ENCODE measurements at places on chromosomes 1 and 21.

GRCh38 chr1:155171836-155172731 is 1.0 kb downstream of the KRTCAP2 start:
- DNase-seq = no peak

- no peak for DNase-seq
These were observed 99.0 kb downstream of the NFIA start for GRCh38 chr1:61181067-61182038.

GRCh38 chr21:41222247-41223068 is 54.5 kb downstream of the BACE2 start:
- no peak for DNase-seq

DNA sequence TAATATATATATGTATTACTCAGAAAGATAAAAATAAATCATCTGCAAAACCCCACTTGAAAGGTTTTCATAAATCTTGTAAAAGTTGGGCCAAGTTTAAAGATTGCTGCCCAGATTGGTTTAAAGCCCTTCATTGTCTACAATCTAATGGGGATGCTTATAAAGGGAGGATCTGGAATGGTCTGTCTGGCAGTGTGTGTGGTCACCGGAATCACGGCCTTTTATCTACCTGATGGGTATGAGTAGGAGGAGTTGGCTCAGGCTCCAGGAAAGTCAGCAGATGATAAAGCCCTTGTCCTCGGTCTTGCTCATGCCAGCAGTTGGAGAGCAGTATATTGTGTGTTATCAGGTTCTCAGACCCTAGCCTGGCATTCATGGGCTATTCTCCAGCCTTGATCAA is 197.7 kb downstream of the ROR1 start:
- DNase-seq = no peak

DNA sequence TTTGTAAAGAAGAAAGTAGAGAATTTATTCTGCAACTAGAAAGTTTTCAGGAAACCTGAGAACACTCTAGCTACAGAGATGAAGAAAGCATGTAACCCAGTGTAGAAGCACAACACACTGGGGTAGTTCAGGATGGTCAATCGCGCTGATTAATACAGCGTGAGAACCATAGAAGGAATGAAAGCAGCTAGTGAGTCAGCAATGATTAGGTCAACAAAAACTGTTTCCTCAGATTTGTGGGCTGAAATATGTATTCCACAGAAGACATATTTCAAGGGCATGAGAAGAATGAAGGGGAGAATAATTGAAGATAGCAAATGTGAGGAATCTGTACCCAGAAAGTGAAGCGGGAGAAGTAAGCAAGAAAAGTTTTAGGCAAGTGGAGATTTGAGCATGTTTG is 97.8 kb upstream of the ADGRL2 start:
- DNase-seq = peak; percentile 69

GRCh38 chr21:36386031-36386642 is 945 bp downstream of the CHAF1B start:
- DNase-seq = peak; percentile 16

GRCh38 chr1:23029337-23029736 is 10.1 kb downstream of the KDM1A start:
- no peak for DNase-seq

DNA sequence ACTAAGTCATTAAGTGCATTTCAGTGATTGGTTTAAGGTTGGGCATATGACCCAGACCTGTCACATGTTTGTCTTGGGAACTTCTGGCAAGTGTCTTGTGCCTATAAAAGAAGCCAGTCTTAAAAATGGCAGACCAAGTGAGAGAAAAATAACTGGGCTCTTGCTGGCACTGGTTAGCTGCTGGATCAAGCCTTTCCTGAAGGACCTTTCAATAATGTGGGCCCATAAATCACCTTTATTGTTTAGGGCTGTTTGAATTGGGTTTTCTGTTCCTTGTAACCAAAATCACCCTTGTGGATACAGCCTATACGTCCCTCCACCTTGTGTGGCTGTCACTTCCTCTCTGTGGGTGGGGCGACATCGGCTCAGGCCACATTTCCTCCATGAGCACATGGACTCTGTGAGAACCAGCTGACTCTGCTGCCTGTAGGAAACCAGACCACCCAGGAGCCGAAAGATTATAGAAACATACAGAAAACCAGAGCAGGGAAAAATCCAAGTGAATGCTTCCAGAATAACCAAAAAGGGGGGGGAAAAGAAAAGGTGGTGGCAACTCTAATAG is 25.6 kb upstream of the WNT4 start:
- DNase-seq = no peak

DNA sequence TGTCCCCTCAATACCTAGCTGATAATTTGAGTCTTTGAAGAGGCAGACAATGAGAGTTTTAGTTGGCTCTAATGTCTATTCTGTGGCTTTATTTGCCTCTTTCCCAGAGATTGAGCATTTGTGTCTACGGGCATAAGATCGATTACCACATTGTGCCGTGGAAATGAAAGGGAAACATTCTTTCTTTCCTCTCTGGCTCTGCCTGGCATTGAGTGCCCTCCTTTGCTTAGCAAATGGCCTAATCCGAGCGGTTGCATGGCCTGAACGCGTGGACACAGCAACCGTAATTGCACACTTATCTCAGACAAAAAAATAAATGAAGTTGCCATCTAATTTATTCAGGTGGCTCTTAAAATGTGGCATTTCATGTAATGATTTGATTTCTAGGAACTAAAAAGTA is 247.9 kb downstream of the ADGRL2 start:
- DNase-seq = no peak

DNA sequence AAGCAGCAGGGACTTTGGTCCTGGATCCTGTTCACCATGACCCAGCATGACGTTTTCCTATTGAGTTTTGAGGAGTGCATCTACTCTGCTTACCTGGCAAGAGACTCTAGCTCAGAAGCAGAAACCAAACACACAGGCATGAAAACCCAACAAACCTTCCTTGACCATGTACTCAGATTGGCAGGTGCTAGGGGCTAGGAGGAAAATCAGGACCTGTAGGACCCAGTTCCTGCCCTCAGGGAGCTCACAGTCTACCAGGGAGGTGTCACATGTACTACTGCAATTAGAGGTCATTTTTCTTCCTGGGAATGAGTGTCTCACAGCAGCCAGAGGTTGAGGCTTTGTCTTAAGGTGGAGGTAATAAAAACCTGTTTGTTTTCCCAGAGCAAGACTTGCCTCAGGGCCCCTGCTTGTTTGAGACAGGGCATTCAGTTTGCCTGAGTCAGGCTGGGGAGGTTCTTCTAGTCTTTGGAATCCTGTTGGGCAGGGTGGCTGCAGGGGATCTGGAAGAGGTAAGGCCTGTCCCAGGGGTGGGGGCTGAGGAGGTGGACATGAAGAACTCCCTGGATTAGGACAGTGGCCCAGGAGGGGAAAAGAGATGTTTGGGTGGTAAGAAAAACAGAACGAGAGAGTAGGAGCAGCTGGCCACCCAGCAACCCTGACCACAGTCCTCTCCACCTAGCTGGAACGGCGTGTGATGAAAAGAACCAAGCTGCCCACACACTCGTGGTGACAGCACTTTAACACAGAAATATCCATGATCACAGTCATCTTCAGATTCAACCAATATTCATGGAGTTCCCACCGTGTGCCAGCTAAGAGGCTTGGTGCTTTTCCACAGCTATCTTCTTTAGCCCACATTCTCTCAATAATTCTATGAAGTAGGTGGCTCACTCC is 30.8 kb downstream of the IER5 start:
- DNase-seq = no peak

DNA sequence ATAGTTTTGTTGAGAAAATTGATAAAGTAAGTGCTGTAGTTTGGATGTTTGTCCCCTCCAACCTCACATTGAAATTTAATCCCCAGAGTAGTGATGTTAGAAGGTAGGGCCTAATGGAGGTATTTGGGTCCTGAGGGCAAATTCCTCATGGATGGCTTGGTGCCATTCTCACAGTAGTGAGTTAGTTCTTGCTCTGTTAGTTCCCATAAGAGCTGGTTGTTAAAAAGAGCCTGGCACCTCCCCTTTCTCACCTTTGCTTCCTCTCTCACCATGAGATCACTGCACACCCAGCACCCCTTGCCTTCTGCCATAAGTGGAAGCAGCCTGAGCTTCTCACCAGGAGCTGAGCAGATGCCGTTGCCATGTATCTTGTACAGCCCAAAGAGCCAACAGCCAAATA is 354.8 kb upstream of the NFIA start:
- no peak for DNase-seq

DNA sequence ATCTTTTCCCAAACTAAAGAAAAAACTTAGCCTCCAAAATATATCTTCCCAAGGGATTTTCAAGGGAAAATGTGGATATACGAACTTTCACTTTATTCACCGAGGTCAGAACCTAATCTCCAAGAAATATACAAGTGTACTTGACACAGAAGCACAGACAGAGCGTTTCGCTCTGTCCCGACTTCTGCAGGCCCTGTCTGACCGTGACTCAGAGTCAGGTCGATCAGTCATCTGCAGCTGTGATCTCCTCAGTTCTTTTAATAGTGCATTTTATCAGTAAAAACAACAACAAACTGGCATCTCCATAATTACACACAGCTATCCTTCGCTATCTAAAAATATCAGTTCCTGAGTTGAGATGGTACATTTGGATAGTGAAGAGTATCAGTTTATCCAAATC is 226.6 kb downstream of the TM2D1 start:
- no peak for DNase-seq

DNA sequence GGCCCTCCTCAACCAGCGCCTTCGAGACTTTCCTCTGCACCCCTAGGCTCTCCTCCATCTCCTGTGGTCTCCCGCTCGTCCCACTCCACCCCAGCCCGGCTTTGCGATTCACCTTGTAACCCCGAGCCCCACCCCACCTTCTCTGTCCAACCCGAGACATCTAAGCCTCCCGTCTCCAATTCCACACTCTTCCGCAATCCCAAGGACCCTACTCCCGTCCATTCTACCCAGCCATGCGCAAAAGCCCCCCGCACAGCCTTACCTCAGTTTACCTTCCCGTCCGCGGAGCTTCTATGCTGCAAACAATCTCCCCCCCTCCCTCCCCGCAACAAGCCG is 174 bp downstream of the SH3BP5L start:
- DNase-seq = no peak

DNA sequence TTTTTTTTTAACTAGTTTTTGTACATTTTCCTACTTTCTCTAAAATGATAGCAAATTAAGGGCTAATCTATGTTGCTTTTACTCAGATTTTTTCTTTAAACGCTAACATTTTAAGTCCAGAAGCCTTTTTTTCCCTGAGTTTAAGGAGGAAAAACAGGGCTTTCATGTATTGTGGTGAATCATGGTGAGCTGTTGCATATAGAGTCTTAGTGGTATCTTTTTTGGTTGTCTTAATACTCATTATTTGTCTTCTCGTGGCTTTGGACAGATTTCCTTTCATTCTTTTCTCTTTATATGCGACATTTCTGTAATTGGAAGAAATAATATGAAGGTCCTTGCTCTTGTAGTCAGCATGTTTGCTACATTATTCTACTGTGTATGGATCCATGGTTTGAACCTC is 1015.6 kb downstream of the PLA2G4A start:
- DNase-seq = no peak

DNA sequence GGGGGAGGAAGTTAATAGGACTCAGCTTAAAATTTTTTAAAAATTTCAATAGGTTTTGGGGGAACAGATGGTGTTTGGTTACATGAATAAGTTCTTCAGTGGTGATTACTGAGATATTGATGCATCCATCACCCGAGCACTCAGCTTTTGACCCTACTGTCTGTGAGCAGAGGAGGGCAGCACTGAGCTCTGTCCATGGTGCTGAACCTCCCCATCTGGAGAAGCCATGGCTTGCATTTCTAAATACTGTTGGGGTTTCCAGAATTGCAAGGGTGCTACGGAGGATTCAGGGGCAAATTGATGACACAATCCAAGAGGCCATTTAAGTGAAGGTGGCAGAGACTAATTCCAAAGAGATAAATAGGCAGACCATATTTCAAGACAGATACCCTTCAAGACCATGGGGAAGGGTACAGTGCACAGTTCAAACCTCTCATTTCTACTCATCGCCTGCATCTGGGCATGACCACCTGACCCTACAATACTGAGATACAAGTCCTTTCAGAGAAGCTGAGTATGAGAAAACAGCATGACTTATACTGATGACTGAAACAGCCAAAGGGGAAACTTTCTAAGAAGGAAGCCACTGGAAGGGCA is 17.2 kb downstream of the SYT2 start:
- DNase-seq = peak; percentile 87

- DNase-seq = peak; percentile 10
These were observed 20.8 kb downstream of the EYA3 start for GRCh38 chr1:28067523-28068090.

GRCh38 chr1:112316254-112316913 is 79.6 kb upstream of the CTTNBP2NL start:
- DNase-seq = no peak

GRCh38 chr1:3928586-3928985 is 28.5 kb upstream of the C1orf174 start:
- no peak for DNase-seq

GRCh38 chr1:104291156-104291555 is 541.5 kb downstream of the AMY1C start:
- no peak for DNase-seq

DNA sequence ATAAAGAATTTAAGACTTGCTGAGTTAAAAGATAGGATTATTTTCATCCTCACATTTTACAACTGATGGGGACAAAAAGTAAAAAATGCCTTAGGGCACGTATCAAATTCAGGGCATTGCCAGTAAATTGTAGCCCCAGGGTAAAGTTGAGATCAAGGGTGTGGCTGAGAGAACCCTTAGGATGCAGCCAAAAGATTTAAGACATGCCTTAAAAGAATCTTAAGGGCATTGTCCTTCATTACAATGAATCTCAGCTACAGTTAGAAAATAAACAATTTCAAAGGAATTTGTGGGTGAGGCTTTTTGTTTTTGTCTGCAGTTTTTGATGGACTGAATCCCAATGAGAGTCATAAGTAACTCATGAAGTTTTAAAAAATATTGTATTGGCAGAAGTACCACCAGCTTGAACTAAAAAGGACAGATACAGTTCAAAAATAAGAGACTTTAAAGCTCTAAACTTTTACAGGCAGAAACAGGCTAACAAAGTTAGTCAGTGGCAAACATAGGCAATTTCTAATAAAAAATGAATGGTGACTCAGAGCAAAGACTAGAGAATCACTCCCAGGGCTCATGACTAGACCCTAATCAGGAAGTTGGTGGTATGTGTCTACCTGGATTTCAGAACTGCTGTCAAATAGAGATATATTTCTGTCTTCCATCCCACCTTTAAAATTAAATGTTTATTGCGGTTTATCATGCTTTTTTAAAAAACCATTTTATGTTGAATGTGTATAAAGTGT is 165.1 kb upstream of the SNX7 start:
- peak; percentile 4 for DNase-seq

GRCh38 chr1:107990606-107991005 is 25.6 kb upstream of the VAV3 start:
- no peak for DNase-seq
